ENCODE measurements at places on chromosomes 12 and 14.

- no peak for DNase-seq
Observed at GRCh38 chr12:24360907-24361306, 411.4 kb upstream of the SOX5 start.

GRCh38 chr12:13099066-13099843 lies 4.2 kb downstream of the GSG1 start:
- no peak for DNase-seq

DNA sequence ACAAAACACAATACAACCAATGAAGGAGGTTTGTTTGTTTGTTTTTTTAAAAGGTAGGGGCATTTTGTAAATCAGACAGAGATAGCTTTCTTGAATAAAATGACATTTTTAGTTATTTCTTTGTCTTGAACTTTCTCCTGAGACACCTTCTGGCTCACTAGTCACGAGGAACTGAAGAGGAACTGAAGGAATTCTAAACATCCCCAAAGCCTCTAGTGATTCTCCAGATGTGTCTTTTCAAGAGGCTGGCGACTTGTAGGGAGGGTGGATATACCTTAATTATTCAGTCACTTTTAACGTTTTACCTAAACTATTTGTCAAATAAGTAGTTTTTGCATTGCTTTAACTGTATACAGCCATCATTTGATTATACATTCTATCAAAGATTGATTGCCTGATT lies 211.2 kb upstream of the LRIG3 start:
- no peak for DNase-seq

- DNase-seq = no peak
Observed at GRCh38 chr12:41213107-41213506, 25.0 kb downstream of the PDZRN4 start.

GRCh38 chr12:68482014-68482413 lies 128.7 kb upstream of the RAP1B start:
- DNase-seq = no peak

DNA sequence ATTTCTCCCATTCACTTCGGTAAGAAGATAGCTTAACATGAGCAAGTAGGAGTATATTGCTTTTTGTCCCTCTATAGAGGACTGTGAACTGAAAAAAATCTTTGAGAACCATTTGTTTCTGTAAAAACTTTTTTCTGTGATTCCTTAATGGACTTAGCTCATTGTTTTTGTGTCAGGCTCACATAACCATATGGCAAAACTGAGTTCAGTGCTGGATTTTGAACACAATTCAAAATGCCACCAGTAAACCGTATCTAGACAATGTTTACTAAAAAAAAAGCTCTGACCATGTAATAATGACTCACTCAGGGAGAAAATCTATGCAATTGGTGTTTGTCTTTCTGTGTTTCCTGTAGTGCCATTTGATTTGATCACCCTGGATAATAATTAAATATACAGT lies 5.2 kb downstream of the TRHDE start:
- no peak for DNase-seq

DNA sequence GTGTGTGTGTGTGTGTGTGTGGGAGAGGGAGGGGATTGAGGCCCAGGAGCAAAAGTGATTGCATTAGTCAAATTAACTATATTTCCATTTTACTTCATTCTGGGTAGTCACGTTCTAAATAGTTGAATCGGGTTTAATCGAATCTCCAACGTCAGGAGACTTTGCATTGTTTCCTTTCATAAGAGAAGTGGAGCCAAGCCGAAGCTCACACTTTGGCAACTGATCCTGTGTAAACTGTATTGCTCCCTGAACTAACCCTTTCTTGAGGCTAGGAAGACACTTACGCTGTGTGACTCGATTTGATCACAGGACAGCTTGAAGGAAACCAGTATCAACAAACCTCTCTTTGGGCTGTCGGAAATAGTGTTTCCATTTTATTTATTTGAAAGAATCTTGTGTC lies 363.4 kb upstream of the ATP2B1 start:
- no peak for DNase-seq

- DNase-seq = no peak
Observed at GRCh38 chr14:73234586-73235394, 2.5 kb upstream of the PAPLN start.

GRCh38 chr12:63899396-63899795 lies 54.9 kb downstream of the SRGAP1 start:
- no peak for DNase-seq

GRCh38 chr14:67622675-67623074 lies 3.0 kb downstream of the ARG2 start:
- no peak for DNase-seq
